ENCODE measurements at places on chromosomes 3 and 15.

DNA sequence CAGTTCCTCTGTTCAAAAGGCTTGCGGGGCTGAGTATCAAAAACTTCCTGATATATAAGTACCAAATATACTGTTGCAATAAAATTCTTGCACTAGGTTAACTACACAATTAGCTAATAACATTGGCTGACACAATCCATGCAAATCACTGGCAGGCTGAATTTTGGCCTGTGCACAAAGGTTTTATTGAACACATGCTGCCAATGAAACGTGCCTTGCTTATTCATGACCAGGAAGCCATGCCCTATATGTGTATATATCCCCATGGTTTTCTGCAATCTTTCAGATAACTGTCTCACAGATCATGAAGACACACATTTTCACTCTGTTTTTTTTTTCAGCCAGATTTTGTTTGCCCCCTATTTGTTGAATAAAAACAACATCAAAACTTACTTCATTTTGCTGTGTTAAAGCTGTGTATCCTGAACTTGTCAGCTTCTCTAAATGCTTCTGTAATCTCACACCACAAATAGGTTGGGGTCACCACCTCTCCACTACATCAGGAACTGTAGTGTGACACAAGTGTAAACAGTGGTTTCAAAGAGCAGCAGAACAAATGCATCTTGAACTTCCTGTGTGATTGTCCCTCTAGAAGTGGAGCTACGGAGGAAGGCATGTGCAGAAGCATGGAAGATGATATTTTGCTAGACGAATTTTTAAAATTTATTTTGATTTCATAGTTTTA is 920.7 kb upstream of the NR2F2 start:
- no peak for DNase-seq

DNA sequence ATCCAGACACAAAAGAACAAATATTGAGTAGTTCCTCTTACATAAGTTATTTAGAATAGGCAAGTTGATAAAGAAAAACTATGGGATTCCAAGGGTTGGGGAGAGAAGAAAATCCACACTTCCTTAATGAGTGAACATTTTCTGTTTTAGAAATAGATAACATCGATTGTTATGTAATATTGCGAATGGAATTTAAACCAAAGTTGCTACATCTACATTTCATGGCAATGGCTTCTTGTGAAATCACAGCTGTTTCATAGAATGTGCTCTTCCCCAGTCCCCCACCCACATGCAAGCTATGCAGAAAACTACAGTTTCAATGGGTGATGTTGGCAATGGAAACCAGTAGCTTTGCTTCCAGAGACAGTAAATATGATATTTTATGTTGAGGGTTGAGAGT is 1639.5 kb downstream of the SI start:
- DNase-seq: no peak

DNA sequence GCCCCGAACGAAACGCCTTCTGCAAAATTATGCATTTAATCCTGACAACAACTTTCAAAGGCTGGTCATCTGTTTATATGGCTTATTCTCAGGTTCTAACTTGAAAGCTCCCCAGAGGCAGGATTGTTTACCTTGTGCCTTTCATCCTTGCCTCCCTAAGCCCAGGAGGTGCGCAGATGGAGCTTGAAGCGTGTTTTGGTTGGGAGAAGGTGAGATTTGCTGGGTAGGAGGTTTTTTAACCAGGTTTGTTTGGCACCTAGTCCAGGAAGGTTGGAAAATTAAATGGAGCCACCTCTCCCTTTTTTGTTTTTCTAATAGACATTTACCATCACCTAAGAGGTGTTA is 675 bp downstream of the TSEN2 start:
- DNase-seq: no peak

DNA sequence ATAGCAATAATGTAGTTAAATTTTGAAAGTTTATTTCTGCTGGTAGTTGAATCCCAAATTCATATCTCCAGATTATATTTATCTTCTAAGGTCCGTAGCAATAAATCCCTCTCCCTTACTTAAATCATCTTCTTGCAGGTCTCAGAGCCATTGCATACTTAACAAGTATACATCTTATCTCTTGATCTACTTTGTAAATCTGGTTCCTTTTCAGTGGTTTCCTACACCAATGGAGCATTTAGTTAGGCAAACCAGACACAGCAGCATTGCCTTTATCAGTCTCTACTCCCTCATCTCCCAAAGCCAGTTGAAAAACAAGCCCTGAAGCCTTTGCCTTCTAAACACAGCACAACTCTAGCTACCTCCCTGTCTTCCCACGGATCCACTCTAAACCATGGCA is 440.9 kb downstream of the CNTN6 start:
- no peak for DNase-seq

GRCh38 chr3:169964176-169964575 is 2.4 kb upstream of the SEC62 start:
- DNase-seq: peak; percentile 60

DNA sequence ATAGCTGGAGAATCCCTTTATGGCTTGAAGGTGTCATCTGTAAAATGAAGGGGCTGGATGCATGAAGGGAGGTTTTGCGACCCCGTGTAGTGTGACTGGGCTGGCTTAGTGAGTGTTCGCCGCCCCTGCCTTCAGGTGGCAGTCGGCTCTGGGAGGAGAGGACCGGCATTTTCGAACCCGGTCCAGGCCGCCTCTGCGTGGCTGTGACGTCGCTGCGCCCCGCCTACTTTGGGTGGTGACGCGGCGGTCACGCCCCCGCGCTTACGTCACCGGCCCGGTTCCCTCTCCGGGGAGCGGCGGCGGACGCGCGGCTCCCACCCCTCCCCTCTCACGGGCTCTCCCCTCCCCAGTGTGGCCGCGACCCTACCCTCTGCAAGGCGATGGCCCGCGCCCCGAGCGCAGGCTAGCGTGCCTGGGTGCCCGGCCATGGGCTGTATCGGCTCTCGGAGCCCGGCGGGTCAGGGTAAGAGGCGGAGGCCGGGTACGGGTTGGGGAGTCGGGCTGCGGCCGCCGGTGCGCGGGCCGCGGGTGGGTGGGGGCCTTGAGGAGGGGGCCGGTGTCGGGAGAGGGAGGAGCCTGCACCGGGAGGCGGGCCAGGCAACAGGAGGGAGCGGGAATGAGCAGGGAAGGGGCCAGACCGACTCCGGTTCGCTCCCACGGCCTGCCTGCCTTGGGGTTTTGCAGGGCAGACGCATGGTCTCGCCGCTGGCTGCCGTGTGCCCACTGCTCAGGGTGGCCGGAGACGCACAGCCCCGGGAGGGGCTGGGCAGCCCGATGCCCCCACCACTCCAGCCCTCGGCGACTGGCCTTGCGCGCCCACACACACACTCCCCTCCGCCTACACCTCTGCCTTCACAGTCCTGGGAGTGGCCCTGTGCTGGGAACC is 1.5 kb upstream of the FAM131A start:
- no peak for DNase-seq

GRCh38 chr15:68419301-68420175 is 12.4 kb downstream of the ITGA11 start:
- no peak for DNase-seq

DNA sequence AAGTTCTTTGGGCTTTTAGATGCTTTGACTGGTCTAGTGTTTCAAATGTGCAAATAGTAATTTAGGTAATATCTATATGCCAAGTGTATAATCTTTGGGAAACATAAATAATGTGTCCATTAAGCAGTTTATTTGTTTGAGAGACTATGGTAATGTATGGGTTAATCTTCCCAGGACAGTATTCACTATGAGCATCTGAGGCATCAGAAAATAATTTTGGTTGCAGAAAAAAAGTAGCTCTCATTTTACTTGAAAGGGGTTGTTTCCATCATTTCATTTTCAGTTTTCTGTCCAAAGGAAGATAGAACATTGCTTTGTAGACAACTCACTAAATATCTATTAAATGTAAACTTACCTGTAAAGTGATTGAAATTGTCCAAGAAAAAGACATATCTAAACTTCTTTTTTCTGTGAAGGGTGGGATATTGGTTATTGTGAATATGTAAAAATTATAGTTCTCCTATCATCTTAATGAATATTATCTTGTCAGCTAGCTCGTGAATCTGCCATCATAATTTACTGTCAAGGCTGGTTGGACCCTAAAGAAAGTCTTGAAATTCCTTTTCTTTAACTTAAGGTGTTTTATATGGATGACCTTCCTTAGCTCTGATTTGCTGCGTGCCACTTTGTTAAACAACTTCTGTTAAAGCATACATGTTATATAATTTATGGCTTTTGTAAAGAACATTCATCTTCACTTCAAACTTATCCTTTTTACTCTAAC is 108.8 kb downstream of the EPHA3 start:
- DNase-seq: no peak

DNA sequence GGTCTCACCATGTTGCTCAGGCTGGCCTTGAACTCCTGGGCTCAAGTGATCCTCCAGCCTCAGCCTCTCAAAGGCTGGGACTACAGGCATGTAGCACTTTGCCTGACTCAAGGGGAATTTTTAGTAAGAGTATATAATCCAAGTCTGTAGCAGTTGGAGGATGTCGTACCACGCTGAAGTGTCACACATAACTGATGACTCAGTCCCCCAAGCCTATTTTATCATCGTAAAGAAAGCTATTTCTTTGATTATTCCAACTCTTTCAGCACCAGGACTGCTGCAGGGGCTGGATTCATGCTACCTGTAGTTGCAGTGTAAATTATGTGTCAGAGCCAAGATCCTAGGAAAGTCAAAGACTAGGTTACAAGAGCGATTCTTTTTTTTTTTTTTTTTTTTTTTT is 1.4 kb upstream of the PRKCI start:
- peak; percentile 48 for DNase-seq

DNA sequence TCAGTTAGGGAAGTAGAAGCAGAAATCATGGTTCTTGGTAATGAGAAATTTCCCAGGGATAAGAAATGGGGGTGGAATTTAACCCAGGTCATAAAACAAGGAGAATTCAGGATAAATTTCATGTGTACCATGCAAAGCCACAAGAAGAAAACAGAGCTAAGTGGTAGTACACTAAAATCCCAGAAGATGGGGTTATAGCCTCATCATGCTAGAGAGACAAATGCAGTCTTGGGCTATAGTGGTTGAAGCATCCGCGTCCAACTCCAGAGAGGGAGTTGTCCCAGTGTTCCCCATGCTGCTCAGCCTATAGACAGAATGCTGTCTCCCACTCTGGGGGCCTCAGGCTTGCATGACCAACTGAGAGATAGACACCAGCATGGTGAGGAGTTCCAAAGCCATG is 36.2 kb upstream of the CLRN1 start:
- no peak for DNase-seq

DNA sequence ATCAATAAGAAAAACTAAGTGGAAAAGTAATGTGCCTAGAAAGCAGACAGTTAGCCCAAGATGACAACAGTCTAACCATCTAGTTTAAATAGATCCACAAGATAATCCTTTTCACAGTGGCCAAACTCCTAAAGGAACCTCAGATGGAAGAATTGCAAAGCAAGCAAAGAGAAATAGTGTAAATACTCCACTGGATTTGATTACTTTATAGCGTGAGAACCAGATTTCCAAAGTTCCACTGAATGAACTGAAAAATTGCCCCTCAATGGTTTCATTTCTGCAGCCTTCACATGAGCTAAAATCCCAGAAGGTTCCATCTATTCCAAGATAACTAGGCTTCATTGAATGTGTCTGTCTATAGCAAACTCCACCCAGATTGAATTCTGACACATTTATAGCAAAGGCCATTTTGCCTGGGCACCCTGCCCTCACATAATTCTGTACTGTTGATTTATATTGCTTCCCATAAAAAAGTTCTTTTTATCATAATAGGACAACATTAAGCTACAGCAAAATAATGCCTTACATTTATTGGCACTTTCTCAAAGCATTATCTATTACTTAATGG is 129.7 kb upstream of the THBS1 start:
- no peak for DNase-seq

DNA sequence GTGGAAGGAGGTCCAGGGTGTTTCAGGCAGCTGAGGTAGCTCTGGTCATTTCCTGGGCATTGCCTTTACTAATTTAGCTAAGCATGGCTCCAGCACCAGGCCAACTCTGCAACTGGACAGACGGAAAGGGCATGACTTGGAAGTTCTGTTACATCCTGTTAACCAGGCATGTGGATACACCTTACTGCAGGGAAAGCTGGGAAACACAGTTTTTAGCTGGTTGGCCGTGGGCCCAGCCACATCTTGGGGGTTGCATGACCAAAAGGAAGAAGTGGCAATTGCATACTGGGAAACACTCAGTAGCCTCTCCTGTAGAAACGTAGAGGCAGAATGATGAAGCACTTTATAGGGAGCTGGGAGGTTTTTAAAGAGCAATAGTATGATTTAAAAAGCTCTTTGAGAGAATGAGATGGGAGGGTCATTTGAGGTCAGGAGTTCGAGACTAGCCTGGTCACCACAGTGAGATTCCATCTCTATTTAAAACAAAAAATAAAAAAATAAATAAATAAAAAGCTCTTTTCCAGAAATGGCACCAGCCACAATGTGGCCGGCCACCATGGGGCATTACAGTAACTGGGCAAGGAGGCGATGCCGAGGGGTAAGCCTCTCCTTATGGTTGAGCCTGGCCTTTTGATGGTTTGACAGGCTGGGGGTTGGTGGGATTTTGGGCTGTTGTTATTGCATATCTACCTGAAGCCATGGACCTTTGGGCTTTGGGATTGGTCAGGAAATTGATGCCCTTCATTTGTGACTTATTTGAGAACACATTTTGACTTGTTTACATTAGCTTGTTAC is 28.6 kb downstream of the TRAK1 start:
- DNase-seq: no peak

GRCh38 chr3:129503471-129504291 is 24.8 kb upstream of the RHO start:
- no peak for DNase-seq

DNA sequence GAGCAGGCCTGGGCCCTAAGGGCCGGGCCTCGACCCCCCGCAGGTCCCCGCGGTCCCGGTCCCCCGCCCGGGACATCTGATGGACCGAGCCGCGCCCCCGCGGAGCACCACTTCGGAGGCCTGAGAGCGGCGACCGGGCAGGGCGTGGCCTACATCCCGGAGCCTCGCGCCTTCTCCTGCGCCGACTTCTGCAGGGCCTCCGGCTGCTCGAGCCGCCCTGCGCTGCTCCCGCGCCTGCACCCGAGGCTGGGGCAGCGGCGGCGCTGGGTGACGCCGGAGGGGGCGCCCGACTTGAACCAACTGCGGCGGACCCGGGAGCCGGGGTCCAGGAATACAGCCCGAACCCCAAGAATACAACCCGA is 14.9 kb upstream of the GP9 start:
- DNase-seq: no peak

DNA sequence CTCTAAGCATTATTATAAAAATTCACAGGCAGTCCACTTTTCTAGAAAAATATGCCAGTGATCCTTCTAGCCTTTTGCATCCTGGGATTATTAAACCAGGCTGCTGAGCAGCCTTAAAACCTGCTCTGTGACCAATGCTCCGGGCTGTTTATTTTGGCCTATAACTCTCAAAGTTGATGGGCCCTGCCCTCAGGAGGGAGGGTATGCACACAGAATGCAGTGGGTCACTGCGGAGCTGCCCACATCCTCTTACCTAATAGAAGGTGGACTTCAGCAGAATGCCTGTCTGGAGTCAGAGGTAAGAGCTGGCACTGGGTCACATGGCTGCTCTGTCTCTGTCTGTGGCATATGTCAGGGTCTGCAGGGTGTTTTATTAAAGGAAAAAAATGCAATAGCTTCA is 26.0 kb downstream of the CPNE4 start:
- no peak for DNase-seq

GRCh38 chr3:140924097-140924873 is 17.4 kb upstream of the SLC25A36 start:
- DNase-seq: no peak

GRCh38 chr15:91158415-91159394 is 58.6 kb downstream of the SV2B start:
- DNase-seq: no peak

Data from HS-5 (cell line).